ENCODE measurements at places on chromosomes 4 and X.

GRCh38 chr4:96602661-96603060, 762.8 kb downstream of the PDHA2 start:
- DNase-seq: peak; percentile 27

DNA sequence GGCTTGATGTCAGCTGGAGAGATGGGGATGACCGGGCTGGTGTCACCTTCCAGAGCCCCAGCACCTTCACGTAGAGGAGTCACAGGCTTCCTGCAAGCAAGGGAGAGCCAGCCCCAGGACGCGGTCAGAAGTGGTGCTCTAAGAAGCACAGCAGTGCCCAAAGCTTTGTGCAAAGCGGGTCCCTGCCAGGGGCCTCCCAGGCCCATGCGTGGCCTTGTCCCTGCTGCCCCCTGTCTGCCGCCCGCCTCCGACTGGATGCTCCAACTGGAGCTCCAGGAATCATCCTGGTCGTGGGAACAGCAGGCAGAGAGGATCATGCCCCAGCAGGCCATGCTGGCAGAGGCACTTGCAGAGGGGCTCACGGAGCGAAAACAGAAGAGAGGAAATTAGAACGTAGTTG, 40.1 kb upstream of the LRPAP1 start:
- DNase-seq: no peak

DNA sequence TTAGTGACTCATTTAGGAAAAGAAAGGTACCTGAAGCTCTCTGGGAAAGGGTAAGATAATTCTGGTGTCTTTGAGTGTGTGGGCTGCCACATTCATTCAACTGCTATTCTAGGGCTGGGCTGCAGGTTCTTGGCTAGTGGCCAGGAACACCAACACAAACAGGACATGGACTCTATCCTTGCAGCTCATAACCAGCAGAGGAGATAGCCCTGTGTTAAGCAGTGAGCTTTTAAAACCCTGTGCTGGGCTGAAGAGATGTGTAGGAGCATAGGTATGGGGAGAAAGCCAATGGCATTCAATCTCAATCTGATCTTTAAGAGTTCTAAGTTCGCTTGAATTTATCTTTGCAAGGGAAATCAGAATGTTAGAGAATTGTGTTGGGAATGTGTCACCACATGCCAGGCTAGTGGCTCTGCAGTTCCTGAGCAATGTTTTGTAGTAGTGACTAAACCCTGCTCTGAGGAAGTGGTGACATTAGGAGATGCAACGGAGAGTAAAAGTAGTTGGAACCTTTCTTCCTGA, 39.2 kb downstream of the SGMS2 start:
- DNase-seq: peak; percentile 51

DNA sequence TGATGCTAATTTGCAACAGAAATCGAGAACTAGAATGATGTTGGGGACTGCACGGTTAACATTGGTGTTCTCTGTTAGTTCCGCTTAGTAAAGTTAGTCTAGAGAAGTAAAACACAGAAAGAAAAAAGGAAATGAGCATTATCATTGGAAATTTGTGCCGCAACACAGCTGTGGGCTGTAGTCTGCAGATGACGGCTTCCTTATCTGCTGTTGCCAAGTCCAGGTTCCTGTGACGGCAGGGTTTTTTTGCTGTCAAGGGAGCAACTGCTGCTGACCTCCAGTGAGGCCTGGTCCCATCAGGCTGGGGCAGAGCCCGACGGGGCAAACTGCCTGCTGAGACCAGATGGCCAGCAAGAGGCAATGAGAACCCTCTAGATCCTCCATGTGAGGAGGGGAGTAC, 38.9 kb upstream of the PHEX start:
- no peak for DNase-seq

DNA sequence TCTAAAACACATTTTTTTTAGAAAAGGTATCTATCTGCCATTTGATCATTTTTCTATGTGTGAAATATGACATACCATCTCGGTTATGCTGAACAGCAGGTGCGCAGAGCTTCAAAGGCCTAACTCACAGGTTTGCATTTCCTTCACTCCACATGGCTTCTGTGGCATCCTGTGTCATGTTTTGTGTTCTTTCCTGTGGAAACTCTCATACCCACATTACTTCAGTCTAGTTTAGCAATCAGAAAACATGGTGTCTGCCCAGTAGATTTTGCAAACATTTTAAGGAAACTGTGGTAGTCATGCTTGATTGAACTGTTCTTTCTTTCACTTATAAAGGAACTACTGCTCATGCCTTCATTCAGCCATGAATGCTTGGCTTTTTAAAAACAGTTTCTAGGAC, 11.3 kb upstream of the ARAP2 start:
- DNase-seq: no peak
